Left cardiac atrium (tissue), 4 donors: ENCODE measurements at places on chromosomes 12 and 14.

- peak; percentile 73 for DNase-seq
Measured at GRCh38 chr14:70045844-70046535, 142.8 kb downstream of the SLC8A3 start.

- DNase-seq, result no peak
Measured at GRCh38 chr12:53953831-53954693, 641 bp upstream of the HOXC12 start.

- DNase-seq, result no peak
Measured at GRCh38 chr12:112164011-112164660, 38.8 kb downstream of the TRAFD1 start.

DNA sequence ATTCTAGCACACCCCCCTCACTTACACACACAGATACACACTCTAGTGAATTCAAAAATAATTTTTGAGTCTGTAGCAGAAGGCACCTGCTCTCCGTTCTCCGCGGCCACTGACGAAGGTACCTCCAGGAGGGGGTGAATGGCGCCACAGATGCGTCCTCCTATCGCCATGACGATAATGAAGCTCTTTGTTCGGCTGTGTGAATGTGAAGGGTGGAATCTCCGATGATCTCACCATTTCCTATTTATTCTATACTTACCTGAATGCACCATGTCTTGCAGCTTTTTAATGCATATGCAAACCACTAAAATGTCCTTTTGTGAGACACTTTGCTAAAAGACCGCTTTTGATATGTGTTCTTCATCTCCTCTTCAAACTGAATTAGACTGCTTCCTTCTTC lies 162.7 kb downstream of the EGLN3 start:
- DNase-seq, result no peak

GRCh38 chr14:55572578-55572977 lies 7.4 kb upstream of the KTN1 start:
- DNase-seq, result peak; percentile 47

GRCh38 chr14:50113381-50114035 lies 2.9 kb downstream of the VCPKMT start:
- DNase-seq, result no peak

- peak; percentile 53 for DNase-seq
Measured at GRCh38 chr12:56723889-56724700, 1.0 kb downstream of the NACA start.

DNA sequence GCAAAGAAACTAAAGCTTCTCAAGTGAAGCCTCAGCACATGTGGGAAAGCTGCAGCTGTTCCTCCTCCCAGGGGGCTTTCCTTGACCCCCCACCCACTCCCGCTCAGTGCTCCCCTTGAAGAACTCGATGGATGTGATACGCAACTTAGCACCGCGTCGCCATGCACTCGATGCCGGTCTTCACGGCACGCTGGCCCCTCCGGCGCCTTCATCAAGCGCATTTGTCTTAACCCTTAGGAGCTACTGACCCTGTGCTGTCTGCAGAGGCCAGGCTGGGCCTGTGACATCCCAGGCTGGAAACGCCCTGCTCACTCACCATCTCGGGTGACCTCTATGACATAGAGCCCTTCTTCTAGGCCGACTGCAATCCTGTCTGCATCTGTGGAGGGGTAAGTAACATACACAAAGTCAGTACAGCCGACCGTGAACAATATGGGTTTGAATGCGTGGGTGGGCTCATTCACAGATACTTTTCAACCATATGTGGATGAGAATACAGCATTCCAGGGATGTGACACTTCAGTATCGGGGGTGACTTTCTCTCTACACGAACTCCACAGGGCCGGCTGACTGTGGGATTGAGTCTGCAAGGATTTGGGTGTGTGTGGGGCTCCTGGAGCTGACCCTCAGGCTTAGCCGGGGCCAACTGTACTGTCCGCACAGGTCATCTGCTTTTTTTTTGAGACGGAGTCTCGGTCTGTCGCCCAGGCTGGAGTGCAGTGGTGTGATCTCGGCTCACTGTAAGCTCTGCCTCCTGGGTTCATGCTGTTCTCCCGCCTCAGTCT lies 23.1 kb downstream of the AMN start:
- DNase-seq, result no peak

- no peak for DNase-seq
Measured at GRCh38 chr12:103518899-103519298, 23.1 kb upstream of the C12orf42 start.

- no peak for DNase-seq
Measured at GRCh38 chr14:73655851-73656250, 11.1 kb downstream of the DNAL1 start.

DNA sequence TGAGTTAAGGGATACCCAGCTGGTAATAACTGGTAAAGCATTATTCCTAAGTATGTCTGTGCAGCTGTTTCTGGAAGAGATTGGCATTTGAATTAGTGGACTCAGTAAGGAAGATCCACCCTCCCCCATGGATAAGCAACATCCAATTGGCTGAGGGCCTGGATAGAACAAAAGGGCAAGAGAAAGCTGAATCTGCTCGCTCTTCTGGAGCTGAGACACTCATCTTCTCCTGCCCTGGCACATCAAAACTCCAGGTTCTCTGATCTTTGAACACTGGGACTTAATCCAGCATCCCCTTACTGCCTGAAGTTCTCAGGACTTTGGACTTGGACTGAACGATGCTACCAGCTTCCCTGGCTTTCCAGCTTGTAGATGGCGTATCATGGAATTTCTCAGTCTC lies 63.1 kb upstream of the CNOT2 start:
- no peak for DNase-seq

- peak; percentile 53 for DNase-seq
Measured at GRCh38 chr12:56836317-56836716, 73.2 kb downstream of the HSD17B6 start.

- no peak for DNase-seq
Measured at GRCh38 chr14:61644834-61645233, 50.5 kb upstream of the HIF1A start.
